Heart left ventricle (tissue), 16 donors: ENCODE measurements at places on chromosomes 1 and 21. TPM values are rescaled to one million over a fixed set of nuclear protein-coding genes. Genes with fewer than 3 reads are reported as not detected.

GRCh38 chr1:33094971-33095604 is 14.1 kb downstream of the AZIN2 start:
- DNase-seq = no peak

DNA sequence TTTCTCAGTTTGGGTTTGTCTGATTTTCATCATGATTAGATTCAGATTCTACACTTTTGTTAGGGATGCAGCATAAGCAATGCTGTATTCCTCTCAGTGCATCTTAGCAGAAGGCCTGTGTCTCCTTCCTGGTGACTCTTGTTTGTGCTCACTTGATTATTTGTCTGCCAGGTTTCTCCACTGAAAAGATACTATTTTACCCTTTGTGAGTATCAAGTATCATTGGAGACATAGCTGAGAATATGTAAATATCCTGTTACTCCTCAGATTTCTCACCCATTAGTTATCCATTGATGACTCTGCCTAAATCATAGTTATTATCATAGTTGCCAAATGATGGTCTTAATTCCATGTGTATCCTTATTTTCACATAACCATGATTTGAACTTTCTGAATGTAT is 148.5 kb downstream of the POU2F1 start:
- DNase-seq = no peak

LINGO4 gene
- polyA plus RNA-seq = 0.11 TPM

DNA sequence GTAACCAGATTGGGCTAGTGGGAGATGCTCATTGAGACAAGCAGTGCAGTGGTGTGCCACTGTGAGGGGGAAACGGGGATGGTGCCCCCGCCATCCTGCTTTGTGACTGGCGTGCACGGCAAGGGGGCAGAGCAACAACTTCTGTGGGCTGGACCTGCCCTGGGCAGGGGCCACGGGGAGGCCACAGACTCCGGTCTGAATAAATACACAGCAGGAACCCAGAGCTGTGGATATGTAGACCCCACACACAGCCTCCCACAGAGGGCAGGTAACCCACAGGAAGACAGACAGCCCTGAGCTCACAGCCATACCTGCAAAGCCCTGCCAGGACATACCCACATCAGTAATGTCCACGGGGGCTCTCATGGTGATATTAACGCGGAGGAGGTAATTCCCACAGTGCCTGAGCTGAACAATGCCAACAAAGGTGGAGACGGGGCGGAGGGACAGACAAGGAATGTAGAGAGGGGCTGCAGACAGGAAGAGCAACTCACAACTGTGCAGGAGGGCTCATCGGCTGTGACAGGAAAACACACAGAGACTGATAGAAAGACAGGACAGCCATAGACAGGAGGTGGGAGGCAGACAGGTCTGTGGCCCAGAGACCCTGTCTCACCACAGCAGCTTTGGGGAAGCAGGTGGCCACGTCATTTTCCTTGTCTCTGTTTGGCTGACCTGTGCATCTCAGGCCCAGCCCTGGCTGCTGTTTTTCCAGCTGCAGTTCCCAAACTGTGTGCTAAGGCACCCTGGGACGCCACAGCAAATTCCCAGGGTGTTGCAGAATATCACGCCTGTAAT is 4.9 kb upstream of the WNT3A start:
- DNase-seq = no peak

CACHD1 gene
- polyA plus RNA-seq = 0.89 TPM
